Neuronal stem cell (in vitro differentiated cells): ENCODE measurements at places on chromosomes 2 and 18.

- no peak for DNase-seq
Measured at GRCh38 chr2:7813541-7814292, 868.1 kb upstream of the ID2 start.

DNA sequence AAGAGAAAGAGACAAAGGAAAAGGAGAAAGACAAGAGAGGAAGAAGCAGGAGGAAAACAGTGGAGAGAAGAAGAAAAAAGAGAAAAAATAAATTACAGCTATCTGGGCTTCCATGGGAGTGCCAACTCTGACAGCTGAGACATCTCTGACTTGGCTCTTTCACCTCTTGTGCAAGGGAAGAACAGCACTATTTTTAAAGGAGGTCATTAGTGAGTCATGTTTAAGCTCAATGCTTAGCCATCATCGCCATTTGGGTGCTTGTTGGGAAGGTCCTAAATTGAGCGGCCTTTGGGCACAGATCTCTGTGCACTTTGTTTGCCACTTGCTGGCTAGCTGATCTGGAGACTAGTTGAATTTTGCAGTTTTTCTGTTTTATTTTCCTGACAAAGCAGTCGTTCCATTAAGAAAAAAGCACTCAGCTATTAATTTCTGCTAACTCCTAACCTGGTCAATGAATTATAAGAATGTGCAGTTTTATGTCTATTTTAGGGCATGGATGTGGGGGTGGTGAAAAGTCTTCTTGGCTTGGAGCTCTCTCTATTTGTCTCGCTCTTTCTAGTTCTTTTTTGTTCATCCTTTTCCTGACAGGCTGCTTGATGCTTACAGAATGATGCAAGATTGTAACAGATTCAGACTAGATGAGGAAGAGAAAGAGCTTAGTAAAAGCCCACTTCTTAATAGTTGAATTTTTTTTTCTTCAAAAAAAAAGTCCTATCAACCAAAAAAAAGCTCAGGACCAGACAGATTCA, 231.5 kb downstream of the SLC8A1 start:
- no peak for DNase-seq

DNA sequence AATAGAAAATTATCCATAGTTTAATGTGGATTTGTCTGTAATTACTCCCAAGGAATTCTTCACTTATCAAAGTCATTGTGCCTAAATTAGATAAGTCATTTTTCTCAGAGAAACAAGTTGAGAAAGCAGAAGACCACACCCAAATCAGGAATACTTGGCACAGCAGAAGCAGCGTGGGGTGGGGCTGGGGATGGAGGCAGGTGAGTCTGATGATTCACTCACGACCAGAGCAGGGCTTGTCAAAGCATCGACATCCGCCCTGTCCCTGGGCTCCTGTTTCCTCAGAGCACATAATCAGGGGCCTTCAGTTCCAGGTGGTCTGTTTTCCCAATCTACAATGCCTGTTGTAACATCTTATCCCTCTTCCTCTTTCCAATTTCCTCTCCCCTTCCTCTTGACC, 31.5 kb upstream of the COLEC12 start:
- no peak for DNase-seq

DNA sequence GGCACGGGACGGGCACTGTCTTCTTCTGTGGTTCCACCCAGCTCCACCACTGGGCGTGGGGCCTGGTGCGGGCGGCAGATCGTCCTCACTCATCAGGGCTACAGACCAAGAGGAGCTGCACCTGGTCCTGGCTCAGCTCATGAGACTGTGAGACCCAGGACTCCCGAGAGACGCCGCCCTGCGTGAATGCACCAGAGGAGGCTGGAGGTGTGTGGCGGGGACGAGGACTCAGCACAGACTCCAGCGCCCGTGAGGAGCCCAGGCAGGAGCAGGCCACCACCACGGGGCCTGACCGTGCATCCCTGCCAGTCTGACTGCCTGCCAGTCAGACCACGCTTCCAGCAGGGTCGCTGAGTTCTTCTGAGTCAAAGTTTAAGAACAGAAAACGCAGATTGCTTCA, 112.5 kb upstream of the SALL3 start:
- DNase-seq = no peak

DNA sequence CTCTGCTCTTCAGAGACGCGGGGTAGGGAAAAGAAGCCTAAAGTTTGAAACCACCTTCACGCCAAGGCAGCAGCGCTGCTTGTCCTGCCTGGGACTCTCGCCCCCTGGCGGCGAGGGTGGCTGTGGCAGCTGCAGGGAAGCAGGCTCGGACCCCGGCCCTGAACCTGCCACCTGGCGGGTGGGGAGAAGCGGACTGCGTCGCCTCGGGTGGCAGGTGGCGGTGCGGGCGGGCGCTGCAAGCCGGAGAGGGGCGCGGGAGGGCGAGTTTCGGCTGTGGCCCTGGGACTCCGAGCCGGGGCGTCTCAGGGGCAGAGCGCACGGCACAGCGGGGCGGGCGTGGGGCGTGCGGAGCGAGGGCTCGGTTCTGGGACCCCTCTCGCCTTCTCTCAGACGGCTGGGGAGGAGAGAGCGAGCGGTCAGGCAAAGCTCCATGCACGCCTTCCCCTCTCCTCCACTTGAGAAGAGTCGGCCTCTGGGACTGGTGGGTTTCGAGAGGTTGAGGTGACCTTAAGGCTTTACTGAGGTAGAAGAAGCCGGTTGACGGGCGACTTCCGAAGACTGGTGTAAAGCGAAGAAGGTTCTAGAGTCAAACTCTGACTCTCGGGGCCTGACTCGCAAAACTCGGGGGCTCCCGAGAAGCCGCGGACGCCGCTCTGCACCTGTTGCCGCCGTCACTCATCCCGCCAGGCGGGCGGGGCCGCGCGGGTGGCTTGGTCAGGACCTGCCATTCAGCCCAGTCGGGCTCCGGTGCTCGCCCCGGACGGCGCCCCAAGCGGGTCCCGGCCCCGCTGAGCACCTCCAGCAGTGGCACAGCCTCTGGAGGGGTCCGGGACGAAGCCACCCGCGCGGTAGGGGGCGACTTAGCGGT, 1.1 kb upstream of the BOLL start:
- peak; percentile 24 for DNase-seq

GRCh38 chr2:118936936-118937335, 5.1 kb upstream of the MARCO start:
- no peak for DNase-seq

DNA sequence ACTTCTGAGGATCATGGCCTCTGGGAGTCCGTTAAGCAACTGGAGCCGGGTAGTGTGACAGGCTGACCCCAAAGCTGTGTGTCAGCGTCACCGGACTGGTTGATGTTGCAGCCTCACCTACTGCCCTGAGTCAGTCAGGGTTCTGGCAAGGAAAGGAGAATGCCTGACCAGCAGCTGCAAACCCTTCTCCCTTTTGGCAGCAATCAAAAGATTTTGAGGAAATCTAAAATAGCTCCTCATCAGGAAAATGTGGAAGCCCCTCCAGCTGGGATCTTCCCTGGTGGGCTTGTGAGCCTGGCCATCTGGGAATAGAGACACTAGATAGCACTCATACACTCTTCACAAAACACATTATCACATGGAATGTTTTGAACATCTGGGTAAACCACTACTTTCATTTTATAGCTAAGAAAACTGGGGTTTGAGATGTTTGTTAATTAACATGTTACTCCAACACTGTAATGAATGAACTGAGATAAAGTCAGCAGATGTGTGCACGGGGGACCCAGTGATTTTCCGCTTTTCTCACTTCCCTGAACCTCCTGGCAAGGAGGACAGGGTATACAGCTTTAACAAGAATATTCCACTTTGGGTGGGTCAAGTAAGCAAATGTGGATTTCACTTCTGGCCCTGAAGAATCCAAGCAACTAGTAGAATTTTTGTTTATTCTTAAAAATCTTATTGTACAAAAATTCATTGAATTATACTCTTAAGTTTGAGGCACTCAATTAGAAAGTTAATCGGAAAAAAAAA, 24.7 kb downstream of the CLUL1 start:
- no peak for DNase-seq

GRCh38 chr2:235611349-235611748, 117.5 kb downstream of the AGAP1 start:
- DNase-seq = no peak

DNA sequence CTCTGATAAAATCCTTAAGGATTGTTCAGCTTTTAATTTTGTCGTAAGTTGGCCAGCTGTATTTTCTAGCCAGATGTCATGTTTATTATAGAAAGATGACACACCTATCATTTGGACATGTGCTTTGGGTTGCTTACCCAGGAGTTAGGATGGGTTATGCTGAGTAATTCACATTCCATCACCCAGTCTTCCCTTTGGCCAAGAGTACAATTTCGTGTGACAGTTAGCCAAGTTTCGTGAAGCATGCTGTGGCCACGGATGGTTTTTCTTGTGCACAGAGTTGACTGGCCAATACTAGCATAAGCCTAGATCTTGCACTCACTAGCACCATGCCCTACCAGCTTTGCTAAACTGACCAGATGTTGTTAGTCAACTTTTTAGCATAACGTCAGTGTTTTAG, 5.8 kb downstream of the MAPRE3 start:
- no peak for DNase-seq

- no peak for DNase-seq
Measured at GRCh38 chr2:7508296-7508943, 591.2 kb downstream of the RNF144A start.

- DNase-seq = no peak
Measured at GRCh38 chr2:191977754-191978153, 130.9 kb upstream of the CAVIN2 start.

GRCh38 chr2:237058423-237058822, 27.3 kb upstream of the COPS8 start:
- DNase-seq = no peak

DNA sequence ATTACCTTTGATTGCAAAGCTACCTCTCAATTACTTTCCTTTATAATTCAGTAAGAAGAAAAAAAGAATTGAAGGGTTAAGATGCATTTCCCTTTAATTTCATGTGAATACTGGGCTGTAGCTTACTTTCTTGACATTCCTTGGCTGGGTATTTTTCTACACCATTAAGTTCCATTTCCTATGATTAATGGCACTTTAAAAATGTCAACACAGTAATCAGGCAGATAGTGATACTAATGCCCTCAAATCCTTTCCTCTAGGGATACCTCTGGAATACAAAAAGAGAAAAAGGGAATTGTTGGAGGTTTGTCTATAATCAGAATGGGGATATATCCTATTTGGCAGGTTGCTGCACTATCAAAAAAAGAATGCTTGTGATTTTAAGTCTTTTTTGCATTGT, 216.9 kb downstream of the SRBD1 start:
- DNase-seq = no peak

GRCh38 chr2:46010925-46011490, 286.2 kb upstream of the EPAS1 start:
- no peak for DNase-seq

GRCh38 chr2:57372237-57372984, 674.2 kb upstream of the VRK2 start:
- DNase-seq = no peak

DNA sequence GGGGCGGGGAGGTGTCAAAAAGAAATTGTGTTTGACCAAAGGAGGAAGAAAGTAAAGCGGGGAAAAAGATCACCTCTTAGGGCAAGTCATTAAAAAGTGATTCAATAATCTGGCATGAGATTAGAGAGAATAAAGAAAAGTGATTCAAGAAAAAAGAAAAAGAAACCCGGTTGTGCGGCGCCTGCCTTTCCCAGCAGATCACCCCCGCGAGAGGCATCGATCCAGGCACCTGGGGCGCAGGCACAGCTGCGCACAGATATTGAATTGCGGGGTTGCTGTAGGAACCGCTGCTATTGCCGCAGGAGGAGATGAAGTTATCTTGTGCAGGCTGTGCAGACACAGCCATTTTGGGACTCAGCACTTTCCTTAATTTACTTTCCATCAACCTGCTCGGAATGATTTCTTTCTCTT, 71.2 kb downstream of the PLB1 start:
- no peak for DNase-seq

GRCh38 chr2:121246704-121247255, 38.2 kb downstream of the TFCP2L1 start:
- DNase-seq = no peak

DNA sequence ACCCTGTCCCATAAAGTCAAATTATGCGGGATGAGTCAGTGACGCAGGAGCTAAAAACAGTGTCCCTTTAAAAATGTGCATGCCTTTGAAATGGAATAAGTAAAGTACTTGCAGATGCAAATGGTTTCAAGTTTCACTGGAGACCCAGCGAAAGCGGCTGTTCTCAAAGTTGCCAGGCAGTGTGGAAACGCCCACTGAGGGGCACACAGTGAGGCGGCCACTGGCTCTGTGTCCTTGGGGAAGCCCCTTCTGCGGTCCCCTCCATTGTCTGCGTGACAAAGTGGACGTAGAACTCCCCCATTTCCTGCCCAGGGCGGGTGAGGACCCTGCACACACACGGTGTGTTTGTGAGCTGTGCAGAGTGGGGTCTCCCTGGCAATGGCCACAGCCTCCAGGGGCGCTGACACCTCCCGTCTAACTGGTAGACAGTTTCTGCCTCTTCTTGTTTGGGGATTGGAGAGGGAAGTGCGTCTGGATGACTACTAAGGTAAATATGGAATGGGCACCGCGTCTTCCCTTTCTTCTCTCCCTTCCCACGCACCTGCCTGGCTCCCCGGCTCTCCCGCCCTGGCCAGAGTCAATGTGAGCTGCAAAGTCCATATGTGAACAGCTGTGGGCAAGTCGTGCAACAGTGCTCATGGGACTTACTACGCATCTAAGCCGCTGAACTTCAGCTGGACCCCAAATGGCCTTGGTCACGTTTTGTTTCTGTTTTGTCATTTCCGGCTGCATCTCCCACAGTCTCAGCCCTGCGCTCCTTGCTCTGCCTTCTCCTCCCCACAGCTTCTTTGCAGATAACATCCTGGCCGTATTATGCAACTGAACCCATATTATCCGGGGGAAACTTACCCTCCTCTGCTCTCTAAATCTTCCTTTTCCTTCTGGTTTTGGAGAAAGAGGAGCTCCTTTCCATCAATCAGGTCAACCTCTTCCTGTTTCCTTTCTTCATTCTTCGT, 33.7 kb upstream of the ZNF516 start:
- no peak for DNase-seq

GRCh38 chr18:49019446-49020045, 68.8 kb upstream of the SMAD7 start:
- no peak for DNase-seq

DNA sequence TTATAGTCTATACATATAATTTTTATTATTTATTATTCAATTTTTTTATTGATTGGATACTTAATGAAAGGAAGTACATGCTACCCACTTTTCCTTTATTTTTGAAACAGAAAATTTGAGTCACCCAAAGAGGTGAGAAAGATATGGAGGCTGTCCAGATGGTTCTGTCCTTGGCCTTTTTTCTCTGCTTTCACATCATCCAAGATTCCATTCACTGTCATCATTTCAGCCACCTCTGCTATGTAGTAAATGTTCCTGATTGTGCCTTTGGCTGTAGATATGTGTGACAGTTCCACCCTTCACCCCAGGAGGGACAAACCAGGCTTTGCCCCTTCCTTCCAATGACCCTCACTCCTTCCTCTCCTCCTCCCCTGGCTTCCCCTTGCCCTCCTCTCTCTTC, 675.7 kb upstream of the ID2 start:
- DNase-seq = no peak

- no peak for DNase-seq
Measured at GRCh38 chr2:36352701-36353100, 2.9 kb upstream of the CRIM1 start.

DNA sequence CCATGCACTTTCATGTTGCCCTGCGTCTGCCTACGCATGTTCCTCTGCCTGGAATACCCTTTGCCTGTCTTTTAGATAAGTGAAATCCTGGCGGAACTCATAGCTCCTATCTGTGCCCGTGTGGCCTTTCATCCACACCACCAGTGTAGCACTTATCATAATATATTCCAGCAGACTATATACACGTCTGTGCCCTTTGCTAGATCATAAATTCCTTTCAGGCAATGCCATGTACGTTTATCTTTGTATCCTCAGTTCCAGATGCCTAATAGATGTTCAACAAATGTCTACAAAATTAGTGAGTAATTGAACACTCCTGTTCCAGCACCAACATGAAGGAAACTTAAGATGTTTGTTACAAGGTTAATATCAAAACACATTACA, 106.9 kb downstream of the COLEC12 start:
- DNase-seq = no peak
